ENCODE measurements at places on chromosomes 1 and 21.

GRCh38 chr1:159509440-159510228, 26.2 kb downstream of the OR10J5 start:
- no peak for DNase-seq

DNA sequence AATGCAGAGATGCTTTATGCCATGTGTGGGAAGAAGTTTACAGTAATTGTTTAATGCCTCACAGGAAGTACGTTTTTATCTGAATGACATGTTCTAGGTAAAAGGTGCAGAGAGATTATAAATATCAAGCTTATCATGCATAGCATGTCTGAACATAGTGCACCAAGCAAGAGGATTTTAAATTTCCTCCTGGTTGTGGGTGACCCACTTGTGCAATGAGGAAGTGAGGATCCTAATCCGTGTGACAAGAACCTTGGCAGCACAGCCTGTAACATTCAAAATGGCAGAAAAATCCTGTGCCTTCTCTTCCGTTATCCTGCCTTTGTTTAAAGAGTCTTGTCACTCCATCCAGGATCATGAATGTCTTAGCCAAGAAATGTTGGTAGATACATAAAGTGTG, 75.6 kb downstream of the PLA2G4A start:
- DNase-seq, result no peak

- no peak for DNase-seq
Measured at GRCh38 chr1:31381394-31382294, 8.8 kb upstream of the FABP3 start.

- no peak for DNase-seq
Measured at GRCh38 chr1:240533154-240533780, 78.7 kb downstream of the GREM2 start.

- DNase-seq, result no peak
Measured at GRCh38 chr1:66739401-66740157, 12.7 kb upstream of the DYNLT5 start.

DNA sequence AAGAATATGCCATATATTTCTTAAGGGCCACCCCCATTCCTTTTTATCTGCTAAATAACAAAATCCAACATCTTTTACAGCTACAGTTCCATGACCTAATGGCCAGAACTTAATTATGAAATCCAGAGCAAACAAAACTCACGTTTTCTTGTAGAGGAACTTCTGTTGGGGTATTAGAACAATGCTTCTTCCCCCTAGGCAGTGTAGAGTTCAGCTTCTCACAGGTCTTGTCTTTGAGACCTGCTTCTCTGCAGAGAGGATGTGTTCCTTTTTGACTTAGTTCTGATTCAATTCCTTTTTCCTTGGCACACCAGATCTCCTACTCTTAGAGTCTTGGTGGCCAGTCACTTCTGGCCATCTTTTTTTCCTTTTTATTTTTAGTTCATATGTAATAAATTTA, 22.2 kb downstream of the VAV3 start:
- DNase-seq, result no peak

DNA sequence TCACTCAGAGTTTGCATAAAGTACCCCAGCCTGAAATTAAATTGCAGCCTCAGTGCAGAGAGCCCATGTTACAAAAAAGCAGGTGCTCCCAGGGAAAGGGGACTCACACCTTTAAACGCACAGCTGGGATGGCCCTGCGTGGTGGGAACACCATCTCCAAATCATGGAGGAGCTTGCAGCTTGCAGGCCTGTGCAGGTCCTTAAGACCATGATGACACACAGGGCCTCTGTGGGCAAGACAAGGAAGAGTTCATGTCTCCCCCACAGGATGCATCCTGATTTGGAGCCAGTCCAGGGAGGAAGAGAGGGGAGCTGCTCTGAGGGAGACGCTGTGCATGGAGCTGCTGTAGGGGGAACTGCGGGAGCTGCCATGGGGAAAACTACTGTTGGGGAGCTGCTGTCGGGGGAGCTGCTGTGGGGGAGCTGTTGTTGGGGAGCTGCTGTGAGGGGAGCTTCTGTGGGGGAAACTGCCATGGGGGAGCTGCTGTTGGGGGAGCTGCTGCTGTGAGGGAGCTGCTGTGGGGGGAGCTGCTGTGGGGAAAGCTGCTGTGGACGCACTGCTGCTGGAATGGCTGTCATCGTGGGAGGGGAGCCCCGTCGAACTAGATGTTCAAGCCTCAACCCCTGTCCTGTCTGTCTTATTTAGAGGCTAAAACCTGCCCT, 113.9 kb downstream of the MATN1 start:
- no peak for DNase-seq

- DNase-seq, result no peak
Measured at GRCh38 chr1:167371030-167371429, 147.3 kb downstream of the CD247 start.

DNA sequence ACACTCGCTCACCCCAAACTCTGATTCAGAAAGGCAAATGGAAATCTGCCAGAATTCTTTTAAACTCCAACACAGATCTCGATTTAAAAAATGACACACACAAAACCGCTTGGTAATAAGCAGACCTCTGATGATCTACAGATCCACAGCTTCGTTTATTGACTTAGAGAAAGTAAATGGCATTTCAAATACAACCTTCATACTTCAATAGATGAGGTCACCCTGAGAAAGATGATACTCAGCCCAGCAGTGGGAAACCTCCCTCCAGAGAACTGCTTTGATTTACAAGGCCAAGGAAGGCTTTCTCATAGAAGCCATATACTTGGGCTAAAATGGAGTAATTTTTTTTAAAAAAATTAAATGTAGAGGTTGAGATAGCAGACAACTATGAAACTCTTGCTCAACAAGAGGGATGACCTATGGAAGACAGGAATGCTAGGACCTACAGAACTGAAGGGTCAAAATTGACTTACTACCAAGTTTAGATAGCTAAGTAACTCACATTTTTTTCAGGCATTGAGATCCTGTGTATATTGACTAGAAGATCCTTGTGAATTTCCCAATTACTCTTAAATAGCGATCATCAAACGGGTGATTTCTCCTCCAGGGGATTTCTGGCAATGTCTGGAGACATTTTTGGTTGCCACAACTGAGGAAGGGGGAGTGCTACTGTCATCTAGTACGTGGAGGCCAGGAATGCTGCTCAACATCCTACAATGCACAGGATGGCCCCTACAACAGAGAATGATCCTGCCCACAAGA, 143.9 kb downstream of the CLIC6 start:
- DNase-seq, result no peak

GRCh38 chr1:51514733-51515132, 4.3 kb downstream of the EPS15 start:
- DNase-seq, result no peak

GRCh38 chr21:45147473-45148315, 73.3 kb downstream of the ADARB1 start:
- no peak for DNase-seq

GRCh38 chr21:45572231-45572630, 30.0 kb upstream of the SLC19A1 start:
- no peak for DNase-seq

- no peak for DNase-seq
Measured at GRCh38 chr1:93471911-93472310, 24.0 kb downstream of the FNBP1L start.

DNA sequence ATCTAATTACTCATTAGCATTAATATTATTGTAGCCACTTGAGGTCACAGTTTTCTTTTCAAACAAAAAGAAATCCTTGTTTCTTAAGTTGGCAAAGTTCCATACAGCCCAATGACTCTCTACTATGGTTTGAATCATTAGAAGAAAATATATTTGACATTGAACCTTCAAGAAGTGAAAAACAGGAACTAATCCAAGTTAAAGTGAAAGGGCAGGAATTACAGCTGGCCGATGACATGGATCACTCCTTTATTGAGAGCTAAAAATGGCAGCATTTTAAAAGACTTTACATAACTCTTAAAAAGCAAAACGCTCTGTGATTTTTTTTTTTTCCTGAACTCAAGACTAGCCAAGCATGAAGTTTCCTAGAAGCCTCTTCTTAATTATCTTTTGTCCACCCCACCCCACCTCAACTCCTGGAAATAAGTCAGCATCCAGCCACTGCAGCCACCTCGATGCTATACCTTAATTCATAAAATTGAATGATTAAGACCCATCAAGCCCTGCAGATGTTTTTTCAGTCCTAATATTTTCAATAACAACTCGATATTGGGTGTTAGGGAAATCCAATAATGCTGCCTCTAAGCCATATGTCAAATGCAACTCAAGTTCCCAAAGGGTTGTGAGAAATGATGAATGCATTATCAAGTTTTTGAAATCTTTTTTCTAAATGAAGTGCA, 323.1 kb downstream of the HHIPL2 start:
- DNase-seq, result no peak

- no peak for DNase-seq
Measured at GRCh38 chr1:188070848-188071247, 1242.1 kb downstream of the PLA2G4A start.

- no peak for DNase-seq
Measured at GRCh38 chr21:41497788-41498187, 10.2 kb downstream of the TMPRSS2 start.

DNA sequence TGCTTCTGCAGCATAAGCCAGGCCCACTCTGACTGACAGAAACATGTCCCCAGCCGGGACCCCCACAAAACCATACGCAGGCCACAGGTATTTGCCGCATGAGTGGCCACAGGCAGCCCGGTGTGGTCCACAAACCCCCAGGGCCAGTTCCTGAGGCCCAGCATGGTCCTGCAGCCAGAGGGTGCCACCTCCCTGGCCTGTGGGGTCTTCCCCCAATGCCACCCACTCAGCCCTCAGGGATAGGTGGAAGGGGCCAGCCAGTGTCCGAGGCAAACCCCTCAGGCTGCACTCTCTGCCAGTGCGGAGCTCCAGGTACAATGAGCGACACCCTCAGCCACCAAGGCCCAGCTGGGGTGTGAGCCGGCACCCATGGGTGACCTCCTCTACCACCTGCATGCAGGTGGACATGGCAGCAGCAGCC, 43.5 kb downstream of the UBE2G2 start:
- no peak for DNase-seq

All from stimulated activated CD8-positive, alpha-beta memory T cell treated with anti-CD3 and anti-CD28 coated beads, Interleukin-4, amount 100 ng/mL, for 1 hour (primary cell).